ENCODE measurements at places on chromosomes 7 and 10.

DNA sequence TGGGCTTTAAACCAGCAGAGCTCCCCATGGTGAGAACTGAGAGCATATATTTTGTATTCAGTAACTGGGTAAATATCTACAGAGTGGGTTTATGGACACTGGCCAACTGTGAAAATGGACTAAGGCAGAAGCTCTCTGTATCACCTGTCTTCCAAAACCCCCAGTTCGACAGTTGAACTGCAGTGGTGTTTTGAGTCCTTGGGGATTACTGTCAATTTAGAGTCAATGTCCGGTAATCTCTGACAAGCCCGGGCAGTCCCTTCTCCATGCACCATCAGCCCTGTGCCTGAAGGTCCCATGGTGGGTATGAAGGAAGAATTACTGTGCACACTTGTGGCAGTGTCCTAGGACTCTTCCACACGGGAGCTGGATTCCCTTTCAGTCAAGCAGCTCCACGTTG lies 235.0 kb downstream of the CCSER2 start:
- DNase-seq = no peak

DNA sequence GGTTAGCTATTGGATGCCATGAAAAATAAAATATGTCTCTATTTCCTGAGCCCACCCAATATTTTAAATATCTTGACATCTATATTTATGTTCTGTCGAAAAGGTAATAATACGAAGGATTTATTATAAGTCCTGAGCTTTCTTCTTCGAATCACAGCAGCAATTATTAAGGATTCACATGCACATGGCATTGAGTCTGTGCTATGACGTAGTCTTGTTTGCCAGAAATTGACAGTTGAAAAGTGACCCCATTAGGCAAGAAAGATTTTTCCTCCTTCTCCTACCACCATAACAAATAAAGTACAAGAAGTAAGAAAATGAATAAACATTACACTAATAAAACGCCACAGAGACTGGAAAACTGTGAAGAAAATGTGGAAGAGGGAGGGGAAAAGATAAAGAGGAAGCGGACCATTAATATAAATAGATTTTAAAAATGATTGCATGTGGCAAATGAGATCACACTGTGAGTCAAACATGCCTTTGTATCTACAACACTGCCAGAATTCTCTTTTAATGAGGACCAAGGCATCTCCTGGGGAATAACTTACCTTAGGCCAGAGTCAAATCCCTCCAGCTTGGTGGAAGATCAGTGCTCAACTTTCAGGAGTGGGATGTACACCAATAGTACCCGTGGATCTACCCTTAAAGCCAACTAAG lies 21.6 kb downstream of the FZD1 start:
- DNase-seq = no peak

GRCh38 chr10:26806557-26806956 lies 54.2 kb downstream of the ABI1 start:
- DNase-seq = no peak

DNA sequence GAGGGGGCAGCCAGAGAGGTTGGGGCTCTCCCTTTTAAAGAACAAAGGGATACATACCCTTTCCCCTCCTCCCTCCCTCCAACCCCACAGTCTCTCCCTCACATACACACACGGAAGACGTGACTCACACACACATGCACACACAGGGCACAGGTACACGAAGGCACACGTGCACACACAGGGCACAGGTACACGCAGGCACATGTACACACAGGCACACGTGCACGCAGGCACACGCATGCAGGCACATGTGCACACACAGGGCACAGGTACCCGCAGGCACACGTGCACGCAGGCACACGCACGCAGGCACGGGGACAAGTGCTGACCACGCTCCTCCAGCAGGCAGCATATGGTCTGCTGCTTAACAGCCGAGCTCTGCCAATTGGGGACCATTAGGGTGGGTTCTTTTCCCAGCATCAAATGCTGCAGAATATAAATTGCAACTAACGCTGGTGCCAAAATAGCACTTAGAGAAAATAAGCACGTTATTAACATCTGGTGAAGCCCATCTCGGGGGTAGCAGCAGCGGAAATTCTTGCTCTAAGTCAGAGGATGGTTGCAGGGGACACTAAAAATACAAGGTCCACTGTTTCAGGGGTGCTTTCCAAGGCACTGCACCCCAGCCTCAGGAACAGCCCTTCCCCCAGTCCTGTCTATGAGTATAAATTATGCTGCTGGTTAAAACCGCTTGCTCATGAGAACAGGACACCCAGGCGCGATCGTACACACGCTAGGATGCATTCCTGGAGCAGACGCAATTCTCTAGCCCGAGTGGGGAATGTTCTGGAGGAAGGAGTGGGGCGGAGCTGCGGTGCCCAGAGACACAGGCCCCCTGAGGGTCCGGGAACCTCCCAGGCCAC lies 55.2 kb upstream of the TNRC18 start:
- no peak for DNase-seq

DNA sequence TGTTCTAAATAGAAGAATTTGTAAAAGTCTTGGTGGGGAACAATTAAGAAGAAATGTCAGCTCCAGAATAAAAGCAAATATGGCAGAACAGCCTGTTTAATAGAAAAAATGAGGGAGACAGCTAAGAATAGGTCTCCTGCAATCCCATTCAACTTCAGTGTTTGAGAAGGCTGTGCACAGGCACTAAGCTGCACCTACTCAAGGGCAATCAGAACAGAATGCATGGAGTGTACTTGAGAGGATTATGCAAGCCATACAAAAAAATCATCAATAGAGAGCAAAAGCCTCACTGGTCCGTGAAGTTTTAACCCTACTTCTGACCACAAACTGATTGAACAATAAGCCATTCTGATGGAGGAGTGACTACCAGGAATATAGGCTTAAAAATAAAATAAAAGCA lies 690.7 kb upstream of the PCDH15 start:
- no peak for DNase-seq

DNA sequence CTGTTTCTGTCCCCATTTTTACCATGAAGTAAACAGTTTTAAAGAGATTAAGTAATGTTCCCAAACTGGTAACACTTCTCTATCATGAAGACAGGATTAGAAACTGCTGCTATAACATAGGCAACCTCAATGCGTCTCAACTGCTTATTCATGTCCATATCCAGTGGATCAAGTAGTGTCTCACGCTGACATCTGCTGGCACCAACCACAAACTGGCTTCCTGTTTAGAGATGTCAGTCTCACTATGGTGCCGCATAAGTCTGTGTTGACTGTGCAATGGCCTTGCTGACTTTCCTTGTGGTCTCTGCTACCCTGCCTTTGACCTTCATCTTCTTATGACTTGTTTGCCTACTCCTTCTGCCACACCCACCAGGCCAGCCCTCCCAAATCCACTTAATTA lies 369.6 kb upstream of the DPP6 start:
- DNase-seq = no peak

GRCh38 chr10:77581738-77582137 lies 55.9 kb downstream of the KCNMA1 start:
- DNase-seq = no peak

DNA sequence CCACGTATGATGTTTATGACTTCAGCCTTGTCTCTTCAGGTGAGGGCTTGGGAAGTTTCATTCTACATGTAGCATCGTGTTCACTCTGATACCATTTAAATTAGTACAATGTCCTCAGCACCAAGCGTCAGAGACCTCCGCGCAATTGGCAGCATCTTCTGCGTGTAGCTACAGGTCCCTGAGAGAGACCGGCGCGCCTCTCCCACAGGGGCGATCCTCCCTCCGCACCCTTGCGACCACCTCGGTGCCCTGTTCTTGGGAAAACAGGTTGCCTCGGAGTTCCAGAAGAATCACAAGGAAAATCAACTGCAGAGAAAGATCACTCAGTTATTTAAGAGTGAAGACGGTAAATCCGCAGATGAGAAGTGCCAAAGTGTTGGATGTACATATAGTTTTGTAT lies 206.2 kb downstream of the GATA3 start:
- DNase-seq = no peak

- DNase-seq = no peak
Measured at GRCh38 chr10:117652228-117653169, 110.0 kb downstream of the EMX2 start.

DNA sequence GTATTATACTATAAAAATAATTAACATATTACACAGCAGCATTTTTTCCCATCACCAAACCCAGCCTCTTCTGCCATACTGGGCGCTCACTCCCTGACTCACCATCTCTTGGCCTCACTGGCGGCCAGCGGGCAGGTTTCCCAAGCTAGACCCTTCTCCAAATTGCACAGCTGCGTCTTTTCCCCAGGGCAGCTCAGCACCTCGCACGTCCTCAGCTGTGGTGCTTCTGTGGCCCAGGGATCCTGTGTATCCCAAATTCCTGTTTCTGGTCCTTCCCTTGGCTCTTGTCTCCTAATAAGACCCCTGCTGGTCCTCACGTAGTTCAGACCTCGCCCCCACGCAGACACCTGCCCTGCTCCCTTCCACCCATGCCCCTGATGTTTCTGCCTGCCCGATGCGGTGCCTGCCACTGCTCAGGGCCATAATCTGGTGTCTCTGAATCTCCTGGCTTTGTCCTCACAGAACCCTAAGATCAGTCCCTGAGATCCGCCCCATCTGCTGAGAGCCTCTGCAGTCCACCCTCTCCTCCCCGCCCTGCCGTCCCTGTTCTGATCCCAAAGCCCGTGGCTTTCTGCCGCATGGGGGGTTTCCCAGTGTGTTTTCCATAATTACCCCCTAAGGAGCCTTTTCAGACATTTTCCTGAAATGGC lies 290.1 kb downstream of the TCERG1L start:
- DNase-seq = peak; percentile 40

DNA sequence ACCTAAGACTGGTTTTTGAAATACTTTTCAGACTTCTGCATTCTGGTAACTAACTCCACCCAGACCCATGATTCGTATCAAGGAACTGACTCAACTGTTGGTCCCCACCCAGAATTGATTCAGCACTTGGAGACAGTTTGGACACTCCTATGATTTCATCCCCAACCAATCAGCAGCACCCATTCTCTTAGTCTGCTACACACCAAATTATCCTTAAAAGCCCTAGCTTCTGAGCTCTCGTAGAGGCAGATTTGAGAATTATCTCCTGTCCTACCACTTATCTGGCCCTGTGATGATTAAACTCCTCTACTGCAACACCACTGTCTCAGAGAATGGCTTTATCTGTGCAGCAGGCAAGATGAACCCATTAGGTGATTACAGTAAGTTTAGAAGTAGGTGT lies 7.7 kb upstream of the GSTO1 start:
- no peak for DNase-seq

DNA sequence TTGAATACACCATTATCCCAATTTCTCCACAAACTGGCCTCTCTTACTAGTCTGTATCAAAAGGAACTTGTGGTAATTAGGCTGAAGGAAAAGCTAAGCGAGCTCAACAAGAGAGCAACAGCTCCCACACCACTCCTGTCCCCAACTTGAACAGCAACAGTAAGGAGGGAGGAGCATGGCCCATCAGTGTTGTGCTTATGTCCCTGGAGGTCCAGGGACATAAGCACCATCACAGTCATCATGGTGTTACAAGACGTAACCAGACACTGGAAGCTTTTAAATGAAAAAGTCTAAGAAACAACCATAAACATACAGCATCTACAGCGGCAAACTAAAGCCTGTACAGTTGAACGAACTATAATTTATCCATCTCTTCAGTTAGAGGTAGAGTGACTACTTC lies 989 bp downstream of the ERLIN1 start:
- no peak for DNase-seq

GRCh38 chr7:148153616-148154284 lies 436.8 kb upstream of the C7orf33 start:
- DNase-seq = peak; percentile 75
